ENCODE measurements at places on chromosomes 3 and 15. TPM values are rescaled to one million over a fixed set of nuclear protein-coding genes. Genes with fewer than 3 reads are reported as not detected.

GRCh38 chr3:52277972-52278509 is 408 bp downstream of the WDR82 start:
- peaks cover 20% of the 10 kb centered on the region for H3K4me1 ChIP-seq
- H3K4me3 ChIP-seq = peak overlapping the region; percentile 90
- DNase-seq = peak; percentile 70
- peaks cover 14% of the 10 kb centered on the region for H3K36me3 ChIP-seq

GRCh38 chr3:70094197-70094596 is 94.7 kb downstream of the SAMMSON start:
- no peak for DNase-seq
- no peak overlapping the region for H3K4me3 ChIP-seq
- H3K36me3 ChIP-seq = no peaks in the 10 kb centered on the region
- no peaks in the 10 kb centered on the region for H3K4me1 ChIP-seq
- H3K27me3 ChIP-seq = no peaks in the 10 kb centered on the region

GRCh38 chr3:153273767-153274435 is 111.9 kb downstream of the RAP2B start:
- H3K36me3 ChIP-seq = no peaks in the 10 kb centered on the region
- H3K27ac ChIP-seq = no peak overlapping the region
- H3K4me1 ChIP-seq = no peaks in the 10 kb centered on the region

DNA sequence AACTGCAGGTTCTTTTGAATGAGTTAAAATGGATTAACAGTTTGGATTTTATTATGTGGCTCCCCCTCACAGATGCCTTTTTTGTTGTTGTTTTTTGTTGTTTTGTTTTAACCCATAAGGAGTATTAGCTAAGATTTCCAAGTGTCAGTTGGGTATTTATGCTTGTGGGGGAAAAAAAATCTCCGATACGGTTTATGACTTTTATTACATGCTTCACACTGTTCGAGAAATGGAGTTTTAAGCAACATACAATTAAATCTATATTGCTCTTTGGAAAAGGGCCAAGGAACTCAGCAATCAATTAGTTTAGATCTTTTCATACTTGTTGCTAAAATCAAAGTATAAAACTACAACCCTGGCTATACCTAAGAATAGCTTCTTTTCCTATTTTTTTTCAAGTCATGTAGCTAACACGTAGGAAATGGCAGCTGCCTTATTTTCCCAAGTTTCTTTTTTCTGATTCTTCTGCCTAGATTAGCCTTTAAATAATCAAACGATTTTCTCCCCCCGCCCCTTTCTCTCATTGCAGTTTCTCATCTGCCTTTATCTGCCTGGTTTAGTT is 16.0 kb downstream of the NR2F2 start:
- no peaks in the 10 kb centered on the region for H3K4me1 ChIP-seq
- no peak overlapping the region for H3K27ac ChIP-seq
- no peaks in the 10 kb centered on the region for H3K27me3 ChIP-seq
- H3K4me3 ChIP-seq = no peak overlapping the region
- DNase-seq = no peak

- peaks cover 75% of the 10 kb centered on the region for H3K4me1 ChIP-seq
- no peak for DNase-seq
- no peaks in the 10 kb centered on the region for H3K36me3 ChIP-seq
- H3K4me3 ChIP-seq = no peak overlapping the region
These were observed 166.0 kb downstream of the FMN1 start for GRCh38 chr15:33028495-33028894.

- no peak overlapping the region for H3K4me3 ChIP-seq
- H3K4me1 ChIP-seq = no peaks in the 10 kb centered on the region
- no peak for DNase-seq
These were observed 92.0 kb downstream of the PDE8A start for GRCh38 chr15:85073556-85074194.

- DNase-seq = no peak
- H3K27ac ChIP-seq = no peak overlapping the region
- no peak overlapping the region for H3K4me3 ChIP-seq
- no peaks in the 10 kb centered on the region for H3K4me1 ChIP-seq
- H3K27me3 ChIP-seq = no peaks in the 10 kb centered on the region
- no peaks in the 10 kb centered on the region for H3K36me3 ChIP-seq
These were observed 13.6 kb downstream of the SATB1 start for GRCh38 chr3:18411541-18411940.

- no peaks in the 10 kb centered on the region for H3K4me1 ChIP-seq
- no peak for DNase-seq
- H3K27me3 ChIP-seq = no peaks in the 10 kb centered on the region
- no peak overlapping the region for H3K4me3 ChIP-seq
- H3K36me3 ChIP-seq = no peaks in the 10 kb centered on the region
These were observed 87.6 kb downstream of the DPH6 start for GRCh38 chr15:35458176-35458856.

DNA sequence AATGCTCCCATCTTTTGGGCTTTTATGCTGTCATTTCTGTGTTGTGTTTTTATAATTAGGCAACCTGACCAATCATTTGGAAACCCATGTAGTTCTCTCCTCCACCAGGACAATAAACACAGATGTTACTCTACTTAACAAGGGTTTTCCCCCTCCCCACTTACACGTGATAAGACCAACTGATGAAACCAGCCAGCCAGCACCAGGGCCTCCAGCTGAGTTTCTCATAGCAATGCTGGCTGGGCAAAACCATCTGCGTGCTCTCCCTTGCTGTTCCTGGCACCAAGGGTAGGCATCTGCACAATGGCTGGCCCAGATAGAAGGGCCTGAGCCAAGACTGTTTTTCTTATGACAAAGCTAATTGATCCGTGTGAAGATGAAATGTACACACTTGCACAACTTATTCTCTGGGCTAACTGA is 310.4 kb downstream of the PLCL2 start:
- H3K36me3 ChIP-seq = no peaks in the 10 kb centered on the region
- no peak overlapping the region for H3K4me3 ChIP-seq

DNA sequence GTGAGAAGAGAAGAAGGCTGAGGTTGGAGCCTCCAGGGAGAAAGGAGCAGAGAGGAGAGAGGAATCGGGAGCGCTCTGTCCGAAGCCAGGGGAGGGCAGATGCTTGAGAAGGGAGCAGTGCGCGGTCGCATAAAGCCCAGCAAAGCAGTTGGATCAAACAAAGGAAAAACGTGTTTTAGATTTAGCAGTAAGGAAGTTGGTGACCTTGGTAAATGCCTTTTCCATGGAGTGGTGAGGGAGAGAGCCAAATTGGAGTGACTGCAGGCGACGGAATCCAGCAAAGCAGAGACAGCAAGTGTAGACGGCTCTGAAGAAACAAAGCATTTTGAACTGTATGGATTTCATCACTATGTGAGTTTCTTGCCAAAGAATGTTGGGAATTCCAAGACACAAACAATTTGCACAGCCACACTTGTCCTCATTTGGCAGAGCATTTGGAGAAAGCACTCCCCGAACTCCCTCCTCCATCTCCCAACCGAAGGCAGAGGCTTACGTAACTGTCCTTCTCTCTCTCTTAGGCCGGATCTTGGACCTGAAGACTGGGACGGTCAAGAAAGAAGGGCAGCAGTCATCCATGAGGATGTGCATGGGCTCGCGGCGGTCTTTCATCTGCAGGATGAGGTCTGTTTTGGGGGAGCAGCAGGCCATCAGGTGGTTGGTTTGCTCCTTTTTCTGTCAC is 103.6 kb downstream of the ARNT2 start:
- H3K27me3 ChIP-seq = peaks cover 7% of the 10 kb centered on the region
- H3K36me3 ChIP-seq = no peaks in the 10 kb centered on the region
- no peaks in the 10 kb centered on the region for H3K4me1 ChIP-seq
- no peak for DNase-seq
- H3K4me3 ChIP-seq = no peak overlapping the region

DNA sequence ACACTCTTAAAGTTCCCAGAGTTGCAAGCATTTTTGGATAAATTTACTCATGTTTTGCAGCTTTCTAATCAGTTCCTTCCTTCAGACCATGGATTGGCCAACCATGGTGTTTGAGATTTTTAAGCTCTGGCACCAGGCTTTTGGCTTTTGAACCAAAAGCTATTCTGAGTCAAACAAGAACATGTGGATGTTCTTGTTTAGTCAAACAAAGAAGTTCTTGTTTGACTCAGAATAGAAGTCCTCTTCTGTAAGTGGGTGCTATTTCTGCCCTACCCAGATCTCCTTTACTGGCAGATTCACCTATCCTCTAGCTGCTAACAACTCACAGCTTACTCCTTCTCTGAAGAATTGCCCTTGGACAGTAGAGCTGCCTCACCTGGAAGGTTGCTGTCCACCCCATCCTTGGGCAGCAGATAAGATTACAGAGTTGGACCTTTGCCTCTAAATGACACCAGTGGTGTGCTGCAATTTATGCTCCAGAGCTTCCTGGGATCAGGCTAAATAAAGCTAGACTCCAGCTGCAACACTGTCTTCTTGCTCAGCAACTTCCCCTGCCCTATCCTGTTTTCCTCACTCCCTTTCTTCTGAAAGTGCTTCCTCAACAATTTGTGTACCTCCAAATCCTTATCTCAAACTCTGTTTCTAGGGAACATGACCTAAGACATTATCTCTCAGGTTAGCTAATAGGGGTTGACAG is 65.6 kb downstream of the COL6A6 start:
- no peak overlapping the region for H3K4me3 ChIP-seq
- H3K27me3 ChIP-seq = peaks cover 3% of the 10 kb centered on the region
- H3K27ac ChIP-seq = no peak overlapping the region
- H3K4me1 ChIP-seq = no peaks in the 10 kb centered on the region
- DNase-seq = no peak
- H3K36me3 ChIP-seq = no peaks in the 10 kb centered on the region

- H3K27me3 ChIP-seq = no peaks in the 10 kb centered on the region
- no peaks in the 10 kb centered on the region for H3K4me1 ChIP-seq
- no peak for DNase-seq
- no peak overlapping the region for H3K4me3 ChIP-seq
- no peaks in the 10 kb centered on the region for H3K36me3 ChIP-seq
These were observed 807.6 kb upstream of the LMCD1 start for GRCh38 chr3:7693976-7694375.

DNA sequence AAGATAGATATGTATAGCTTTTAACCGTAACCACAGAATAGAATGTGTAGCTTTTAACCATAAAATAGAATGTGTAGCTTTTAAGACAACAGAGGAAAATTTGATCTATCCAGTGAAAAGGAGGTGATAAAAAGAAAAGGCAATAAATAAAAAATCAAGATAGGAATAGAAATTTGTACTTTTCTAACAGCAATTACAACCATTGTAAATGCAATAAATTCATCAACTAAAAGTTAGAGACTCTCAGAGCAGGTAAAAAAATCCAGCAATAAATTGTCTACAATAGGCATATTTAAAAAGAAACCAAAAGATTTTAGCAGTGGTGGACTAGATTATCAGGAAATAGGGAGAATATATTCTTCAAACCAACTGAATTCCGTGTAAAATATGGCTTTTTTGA is 63.8 kb upstream of the ABHD2 start:
- DNase-seq = no peak
- no peak overlapping the region for H3K4me3 ChIP-seq
- H3K27ac ChIP-seq = no peak overlapping the region

DNA sequence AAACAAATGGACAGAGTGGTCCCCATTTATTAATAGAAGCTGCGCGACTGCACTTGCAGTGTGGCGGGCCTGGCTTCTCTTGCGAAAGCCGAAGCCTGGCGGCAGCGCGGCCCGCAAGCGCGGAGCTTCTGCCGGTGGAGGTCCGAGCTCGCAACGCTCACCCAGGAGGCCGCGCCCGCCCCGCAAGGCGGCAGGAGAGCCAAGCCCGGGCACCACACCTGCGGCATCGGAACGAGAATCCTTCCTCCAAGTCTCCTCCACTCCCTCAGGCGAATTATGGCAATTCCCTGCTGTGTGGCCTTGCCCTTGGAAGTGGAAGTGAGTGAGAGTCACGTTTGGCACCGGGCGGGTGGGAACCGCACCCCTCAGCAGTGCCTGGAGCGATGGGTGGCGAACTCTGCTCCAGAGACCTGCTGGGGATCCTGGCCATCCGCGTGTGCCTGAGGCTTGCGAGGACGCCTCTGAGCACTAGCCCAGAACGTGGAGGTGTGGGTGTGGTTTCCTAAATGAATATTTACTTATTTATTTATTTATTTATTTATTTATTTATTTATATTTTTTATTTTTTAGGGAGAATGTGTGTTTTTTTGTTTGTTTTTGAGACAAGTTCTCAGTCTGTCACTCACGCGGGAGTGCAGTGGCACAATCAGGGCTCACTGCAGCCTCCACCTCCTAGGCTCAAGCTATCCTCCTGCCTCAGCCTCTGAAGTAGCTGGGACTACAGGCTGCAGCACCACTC is 133.7 kb upstream of the UBE2E1 start:
- H3K27ac ChIP-seq = no peak overlapping the region
- H3K4me1 ChIP-seq = peaks cover 23% of the 10 kb centered on the region
- DNase-seq = no peak
- H3K27me3 ChIP-seq = no peaks in the 10 kb centered on the region
- H3K36me3 ChIP-seq = no peaks in the 10 kb centered on the region
- no peak overlapping the region for H3K4me3 ChIP-seq

CAND2 gene
- 4.9 TPM for total RNA-seq

GOLGA8N gene
- total RNA-seq = 1.4 TPM

TRPM7 gene
- total RNA-seq = 39.3 TPM

GLDN gene
- total RNA-seq = 0.43 TPM

CGNL1 gene
- total RNA-seq = 5.5 TPM

MORC1 gene
- not detected for total RNA-seq

ALS2CL gene
- total RNA-seq = 6.5 TPM

INO80 gene
- total RNA-seq = 16.8 TPM
